CD4-positive, alpha-beta T cell treated with Interleukin-21 for 1 hour (primary cell): ENCODE measurements at places on chromosomes 4 and X.

- no peak for DNase-seq
These were observed 80.0 kb upstream of the MAB21L2 start for GRCh38 chr4:150501983-150502382.

DNA sequence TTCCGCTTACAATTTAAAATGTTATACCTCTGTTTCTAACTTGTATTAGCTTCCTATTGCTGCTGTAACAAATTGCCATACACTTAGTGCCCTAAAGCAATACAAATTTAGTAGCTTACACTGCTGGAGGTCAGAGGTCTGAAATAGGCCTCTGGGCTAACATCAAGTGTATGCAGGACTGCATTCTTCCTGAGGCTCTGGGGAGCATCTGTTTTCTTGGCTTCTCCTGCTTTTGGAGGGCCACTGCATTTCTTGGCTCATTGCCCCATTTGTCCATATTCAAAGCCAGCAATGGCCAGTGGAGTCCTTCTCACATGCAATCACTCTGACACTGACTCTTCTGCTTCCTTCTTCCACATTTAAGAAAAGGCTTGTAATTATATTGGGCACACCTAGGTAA, 639.8 kb upstream of the INTU start:
- DNase-seq: no peak

GRCh38 chrX:136034668-136035067, 49.4 kb downstream of the SLC9A6 start:
- no peak for DNase-seq

DNA sequence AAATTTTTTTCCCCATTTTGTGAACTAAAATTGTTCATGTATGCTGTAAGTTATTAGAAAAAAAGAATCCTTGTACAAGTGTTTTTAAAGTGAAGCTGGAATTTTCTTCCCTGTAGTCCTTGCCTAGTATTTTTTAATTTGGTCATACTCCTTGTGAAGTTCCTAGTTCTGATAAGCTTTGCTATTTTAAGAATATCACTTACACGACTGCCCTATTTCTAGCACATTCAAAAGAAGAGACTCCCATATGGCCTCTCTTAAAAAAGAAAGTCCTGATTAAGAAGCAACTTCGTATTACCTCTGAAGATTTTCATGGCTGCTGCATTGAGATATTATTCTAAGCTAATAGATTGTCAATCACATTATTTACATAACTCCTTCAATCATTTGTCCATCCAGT, 87.2 kb downstream of the KLHL8 start:
- DNase-seq: no peak

DNA sequence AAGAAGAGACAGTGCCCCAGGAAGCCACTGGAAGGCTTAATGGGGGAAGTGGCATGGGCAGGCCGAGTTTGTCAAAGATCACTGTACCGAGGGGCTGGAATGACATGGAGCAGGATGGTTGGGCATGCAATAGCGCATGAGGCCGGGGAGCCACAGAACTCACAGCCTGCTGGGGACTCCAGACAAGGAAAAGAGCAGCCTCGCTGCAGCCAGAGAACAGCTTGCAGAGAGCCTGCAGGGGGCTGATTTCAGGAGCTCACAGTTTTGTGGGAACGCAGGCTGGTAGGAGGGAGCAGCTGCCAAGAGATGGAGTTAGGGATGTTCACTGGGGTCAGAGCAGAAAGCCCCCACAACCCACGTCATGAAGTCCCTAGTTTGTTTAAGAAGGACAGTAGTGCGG, 45.4 kb downstream of the STOX2 start:
- no peak for DNase-seq

DNA sequence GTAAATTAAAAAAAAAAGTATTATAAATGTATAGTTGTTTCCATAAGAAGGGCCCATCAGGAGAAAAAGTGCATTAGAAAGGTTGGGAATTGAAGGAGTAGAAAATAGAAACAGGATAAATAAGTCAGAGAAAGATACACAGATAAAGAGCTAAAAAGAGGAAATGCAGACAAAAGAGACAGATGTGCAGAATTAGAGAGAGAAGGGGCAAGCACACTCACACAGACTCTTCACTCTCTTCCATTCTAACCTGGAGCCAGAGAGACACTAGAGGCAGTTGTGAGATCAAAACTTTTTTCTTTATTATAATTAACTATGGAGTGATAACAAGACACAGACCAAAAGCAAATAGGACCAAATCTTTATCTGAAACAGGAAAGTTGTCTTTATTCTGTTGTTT, 134.1 kb downstream of the CEP135 start:
- no peak for DNase-seq

DNA sequence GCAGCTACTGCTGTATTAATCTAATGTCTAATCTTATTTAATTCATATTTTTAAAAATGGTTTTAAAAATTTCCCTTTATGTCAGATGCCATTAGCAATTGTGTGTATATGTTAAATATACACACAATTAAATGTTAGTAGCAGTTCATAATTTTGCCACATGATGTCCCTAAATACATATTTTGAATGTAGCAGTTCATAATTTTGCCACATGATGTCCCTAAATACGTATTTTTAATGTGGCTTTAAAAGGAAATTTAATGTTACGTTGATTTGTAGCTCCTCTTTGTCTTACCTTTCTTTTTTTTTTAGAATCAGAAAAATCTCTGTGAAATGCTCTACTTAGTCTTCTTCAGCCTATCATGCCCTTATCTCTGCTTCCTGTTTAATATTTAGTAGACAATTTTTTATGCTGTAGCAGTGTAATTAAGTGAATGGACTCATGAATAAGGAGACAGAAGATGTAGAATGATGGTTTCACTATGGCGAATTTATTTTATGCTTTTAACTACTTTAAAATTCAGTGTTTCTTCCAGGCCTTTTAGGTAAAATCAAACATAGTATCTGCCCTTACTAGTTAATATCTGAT, 26.1 kb downstream of the RBM46 start:
- DNase-seq: peak; percentile 22

GRCh38 chr4:137644201-137644600, 111.9 kb upstream of the PCDH18 start:
- DNase-seq: no peak

GRCh38 chr4:135186002-135186401, 984.4 kb upstream of the PABPC4L start:
- no peak for DNase-seq

- no peak for DNase-seq
These were observed 172.3 kb upstream of the RPS6KA3 start for GRCh38 chrX:20438871-20439526.

- DNase-seq: no peak
These were observed 800.0 kb upstream of the IGFBP7 start for GRCh38 chr4:57910151-57910550.

- no peak for DNase-seq
These were observed 709 bp downstream of the GPAT3 start for GRCh38 chr4:83536362-83537272.

DNA sequence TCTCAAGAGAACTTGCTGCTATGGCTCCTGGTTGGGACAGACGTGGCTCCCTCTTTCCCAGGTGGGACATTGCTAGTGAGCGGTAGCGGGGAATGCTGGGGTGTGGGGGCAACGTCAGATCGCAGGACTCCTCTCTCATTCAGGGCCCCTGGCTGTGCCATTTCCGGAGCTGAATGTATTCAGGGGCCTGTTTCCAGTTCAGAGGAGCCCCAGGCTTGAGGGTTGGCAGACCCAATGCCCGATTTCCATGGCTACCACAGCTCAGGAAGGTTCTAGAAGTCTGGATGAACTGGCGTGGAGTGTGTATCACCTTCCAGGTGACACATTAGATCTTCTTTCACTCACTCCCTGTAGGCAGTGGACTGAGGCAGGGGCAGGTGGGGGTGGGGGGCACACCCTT, 26.2 kb upstream of the CRMP1 start:
- DNase-seq: no peak

DNA sequence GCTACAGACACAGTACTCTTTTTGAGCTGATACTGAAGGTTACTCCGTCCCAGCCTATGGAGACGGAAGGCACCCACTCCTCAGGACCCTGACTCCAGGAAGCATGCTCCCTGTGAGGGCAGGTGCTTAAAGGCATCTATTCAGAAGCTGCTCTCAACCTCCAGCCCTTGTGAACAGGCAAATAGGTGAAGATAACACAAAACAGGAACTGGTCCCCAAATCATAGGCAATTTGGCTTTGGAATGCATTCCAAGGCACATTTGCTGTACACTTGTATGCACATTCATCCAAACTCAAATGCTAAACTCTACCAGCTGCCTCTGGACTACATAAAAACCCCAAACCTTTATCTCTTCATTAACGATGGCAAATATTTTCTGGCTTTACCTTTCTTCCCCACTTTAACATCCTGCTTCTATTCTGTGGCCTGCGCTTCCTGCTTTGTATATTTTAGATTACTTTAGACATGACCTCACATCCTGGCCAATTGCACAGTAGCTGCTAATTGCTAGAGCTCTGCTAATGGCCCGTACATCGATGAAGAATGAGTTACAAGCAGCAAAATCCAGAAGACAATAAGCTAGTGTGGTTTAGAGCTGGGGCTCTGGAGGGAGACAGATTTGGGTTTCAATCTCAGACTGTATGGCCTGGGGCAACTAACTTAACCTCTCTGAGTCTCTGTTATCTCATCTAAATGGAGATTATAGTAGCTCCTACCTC, 3.2 kb downstream of the SEL1L3 start:
- peak; percentile 74 for DNase-seq

GRCh38 chrX:2263203-2263602, 237.6 kb downstream of the DHRSX start:
- DNase-seq: no peak

GRCh38 chr4:128159967-128160366, 98.9 kb downstream of the LARP1B start:
- DNase-seq: no peak

- DNase-seq: no peak
These were observed 24.3 kb downstream of the TMEM255A start for GRCh38 chrX:120286733-120287512.

GRCh38 chr4:138158746-138159297, 83.3 kb downstream of the SLC7A11 start:
- DNase-seq: no peak

- DNase-seq: no peak
These were observed 746.9 kb downstream of the PCDH19 start for GRCh38 chrX:99663136-99663535.

GRCh38 chr4:180483036-180483435, 1760.2 kb upstream of the TENM3 start:
- no peak for DNase-seq

DNA sequence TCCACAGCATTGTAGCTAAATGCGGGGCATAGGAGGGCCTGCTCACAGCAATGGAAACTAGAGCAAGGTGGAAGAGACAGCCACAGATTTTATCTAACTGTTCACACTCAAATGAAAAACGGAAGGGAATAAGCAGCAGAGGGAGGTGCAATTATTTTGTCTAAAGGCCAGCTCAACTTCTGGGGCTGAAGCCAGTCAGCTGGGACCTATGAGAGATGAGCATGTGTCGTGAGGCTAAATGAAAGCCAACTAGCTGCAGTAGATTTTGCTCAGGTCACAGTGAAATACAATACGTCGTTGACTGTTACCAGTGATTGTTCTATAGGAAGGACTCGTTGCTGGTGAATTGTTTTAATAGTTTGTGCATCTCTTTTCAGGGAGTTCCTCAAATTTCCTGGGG, 26.4 kb upstream of the FGFBP2 start:
- no peak for DNase-seq

DNA sequence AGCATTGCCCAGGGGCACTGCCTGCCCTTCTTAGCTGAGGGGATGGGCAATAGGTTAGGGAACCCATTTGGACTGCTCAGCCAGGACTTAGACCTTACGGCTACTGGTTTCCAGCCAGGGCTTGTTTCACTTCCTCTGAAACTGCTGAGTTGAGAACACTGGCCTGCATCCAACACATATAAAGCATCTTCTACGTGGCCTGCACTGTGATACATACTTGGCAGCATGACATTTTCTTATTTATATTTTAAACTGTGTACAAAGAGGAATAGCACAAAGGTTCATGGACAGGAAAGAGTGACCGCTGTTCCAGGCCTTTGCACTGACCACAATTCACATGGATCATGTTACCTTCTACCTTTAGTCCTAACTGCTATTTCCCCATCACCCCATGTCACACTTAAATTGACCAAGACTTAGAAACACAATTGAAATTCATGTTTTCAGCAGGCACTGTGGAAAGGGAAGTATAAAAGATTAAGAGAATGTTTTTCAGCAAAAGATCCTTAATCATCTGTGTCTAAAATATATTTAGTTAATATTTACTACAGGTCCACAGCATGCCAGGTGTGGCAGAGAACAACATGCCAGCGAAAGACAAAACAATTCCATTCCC, 43.7 kb downstream of the NLGN4X start:
- no peak for DNase-seq

GRCh38 chr4:20037745-20038144, 214.0 kb upstream of the SLIT2 start:
- no peak for DNase-seq

- no peak for DNase-seq
These were observed 438.3 kb downstream of the CFAP47 start for GRCh38 chrX:36357855-36358254.

DNA sequence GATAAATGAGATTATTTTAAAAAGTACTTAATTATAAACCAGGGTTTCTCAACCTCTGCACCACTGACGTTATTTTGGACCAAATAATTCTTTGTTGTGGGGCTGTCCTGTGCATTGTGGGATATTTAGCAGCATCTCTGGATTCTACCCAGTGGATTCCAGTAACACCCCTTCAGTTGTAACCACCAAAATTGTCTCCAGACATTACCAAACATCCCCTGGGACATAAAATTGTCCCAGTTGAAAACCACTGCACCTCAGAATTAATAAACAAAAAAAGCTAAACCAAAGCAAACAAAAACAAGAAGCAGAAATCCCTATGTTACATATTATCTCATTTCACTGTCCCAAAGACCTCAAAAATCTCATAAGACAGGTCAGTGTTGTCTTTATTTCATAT, 54.2 kb upstream of the GIMD1 start:
- DNase-seq: no peak

DNA sequence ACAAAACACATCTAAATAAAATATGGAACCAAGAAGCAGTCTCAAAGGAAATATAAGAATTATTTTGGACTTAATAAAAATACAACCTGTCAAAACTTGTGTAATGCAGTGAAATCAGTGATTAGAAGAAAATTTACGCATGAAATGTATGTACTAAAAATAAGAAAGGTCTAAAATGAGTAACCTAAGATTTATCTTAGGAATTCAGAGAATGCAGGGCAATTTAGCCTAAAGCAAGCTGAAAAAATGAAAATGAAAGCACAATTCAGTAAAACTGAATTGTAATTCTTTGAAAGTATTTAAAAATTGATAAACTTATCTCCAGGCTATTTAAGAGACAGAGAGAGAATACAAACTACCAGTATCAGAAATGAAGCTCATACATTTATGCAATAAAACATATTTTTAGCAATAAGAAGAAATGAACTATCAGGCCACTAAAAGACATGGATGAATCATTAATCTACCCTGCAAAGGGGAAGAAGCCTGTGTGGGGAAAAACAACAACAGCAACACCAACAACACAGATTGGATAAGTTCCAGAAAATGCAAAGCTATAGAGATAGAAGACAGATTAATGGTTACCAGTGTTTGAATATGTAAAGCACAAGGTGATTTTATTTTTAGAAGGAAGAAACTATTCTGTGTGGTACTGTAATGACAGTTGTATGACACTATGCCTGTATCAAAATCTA, 442.0 kb upstream of the ADGRL3 start:
- DNase-seq: no peak
